ENCODE measurements at places on chromosomes 11 and 22.

DNA sequence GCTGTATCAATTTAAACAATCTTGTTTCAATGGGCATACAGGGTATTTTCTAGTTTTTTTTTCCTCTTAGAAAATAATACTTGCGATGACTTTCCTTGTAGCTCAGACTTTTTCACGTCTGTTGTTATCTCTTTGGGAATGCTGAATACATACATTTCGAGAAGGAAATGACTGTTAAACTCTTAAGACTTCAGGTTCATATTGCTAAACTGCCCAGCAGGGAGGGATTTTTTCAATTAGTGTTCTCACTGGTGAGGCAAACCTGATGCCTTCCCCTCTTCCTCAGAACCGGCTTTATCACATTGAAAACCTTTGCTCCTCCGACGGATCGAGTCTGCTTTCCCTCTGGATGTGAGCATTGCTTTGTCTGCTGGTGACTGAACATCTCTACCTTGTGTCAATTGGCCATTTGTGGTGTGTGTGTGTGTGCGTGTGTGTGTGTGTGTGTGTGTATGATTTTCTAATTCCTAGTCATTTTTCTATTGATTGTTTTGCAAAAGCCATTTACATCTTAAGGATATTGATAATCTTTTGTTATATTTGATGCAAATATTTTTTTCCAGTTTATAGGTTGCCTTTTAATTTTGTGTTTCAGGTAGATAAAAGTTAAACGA, 6.6 kb downstream of the NEAT1 start:
- DNase-seq = no peak

DNA sequence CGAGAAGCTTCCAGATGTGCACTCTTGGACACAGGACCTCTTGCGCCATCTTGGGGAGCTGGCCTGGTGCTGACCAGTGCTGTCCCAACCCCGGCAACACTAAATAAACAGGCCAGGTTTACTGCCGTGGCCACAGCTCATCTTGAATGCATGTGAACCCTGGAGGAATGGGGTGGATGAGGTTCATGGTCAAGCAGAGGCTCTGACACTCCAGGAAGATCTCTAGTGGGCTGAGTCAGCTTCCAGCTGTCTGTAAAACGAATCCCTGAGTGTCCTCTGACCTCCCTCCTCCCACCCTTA, 51.8 kb downstream of the ALX4 start:
- peak; percentile 39 for DNase-seq

DNA sequence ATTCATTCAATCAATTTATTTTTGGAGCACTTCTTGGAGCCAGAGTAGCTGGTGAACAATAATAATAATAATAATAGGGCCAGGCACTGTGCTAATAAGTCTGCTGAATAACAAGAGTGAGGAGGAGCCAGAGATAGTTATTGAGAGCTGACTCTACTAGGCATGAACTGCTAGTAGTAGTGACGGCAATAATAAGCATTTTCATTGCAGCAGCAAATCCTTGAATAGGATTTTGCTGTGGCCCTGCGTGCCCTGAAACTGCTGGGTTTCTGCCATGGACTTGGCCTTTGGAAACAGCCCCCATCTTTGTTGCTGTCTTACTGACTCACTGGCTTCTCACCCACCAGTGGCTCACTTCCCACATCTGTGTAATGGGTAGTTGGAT, 545.9 kb downstream of the MIAT start:
- DNase-seq = no peak

GRCh38 chr11:2426826-2427521, 17.3 kb downstream of the TRPM5 start:
- no peak for DNase-seq

DNA sequence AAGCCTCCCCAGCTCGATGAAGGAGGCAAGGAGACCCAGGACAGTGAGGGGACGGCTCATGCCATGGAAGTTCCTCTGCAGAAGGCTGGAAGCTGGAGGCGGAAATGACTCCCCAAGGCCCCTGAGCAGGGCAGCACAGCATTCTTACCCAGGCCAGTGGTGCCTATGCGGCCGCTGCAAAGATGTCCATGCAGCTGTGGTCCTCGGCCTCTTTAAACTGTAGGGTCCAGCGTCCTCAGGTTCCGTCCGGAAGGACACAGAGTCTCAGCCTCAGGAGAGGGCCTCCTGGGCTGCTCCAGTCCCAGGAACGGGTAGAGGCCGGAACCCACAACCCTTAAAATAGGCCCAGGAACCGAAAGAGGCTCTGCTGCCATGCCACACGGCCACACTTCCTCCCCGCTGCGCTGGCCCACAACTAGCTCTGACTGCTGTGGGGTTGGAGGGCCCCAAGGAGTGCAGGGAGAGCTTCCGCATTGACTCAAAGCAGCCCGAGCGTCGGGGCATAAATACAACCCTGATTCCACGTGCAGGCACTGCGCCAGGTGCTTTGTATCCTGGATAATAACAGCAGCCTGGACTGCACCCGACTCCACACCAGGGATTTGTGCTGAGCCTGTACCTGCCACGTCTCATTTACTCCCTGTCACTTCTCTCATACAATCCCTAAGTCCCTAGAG, 5.5 kb downstream of the KIAA0930 start:
- DNase-seq = no peak

DNA sequence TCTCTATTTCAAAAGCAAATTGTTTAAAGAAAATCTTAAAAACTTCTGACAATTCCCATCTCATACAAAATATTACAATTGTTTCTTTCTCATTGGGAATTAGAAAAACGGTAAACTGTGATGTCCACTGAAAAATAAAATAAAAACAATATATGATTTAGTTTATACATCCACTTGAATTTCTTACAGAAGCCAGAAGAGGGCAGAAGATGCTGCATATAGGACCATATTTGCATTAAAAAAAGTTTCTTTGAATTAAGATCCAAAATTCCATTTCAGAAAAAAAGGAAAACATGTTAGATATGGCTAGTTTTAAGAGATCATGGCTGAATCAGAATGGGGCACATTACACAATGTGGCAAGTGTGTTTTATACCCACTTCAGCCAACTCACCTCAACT, 39.3 kb upstream of the LRRC4C start:
- peak; percentile 1 for DNase-seq

DNA sequence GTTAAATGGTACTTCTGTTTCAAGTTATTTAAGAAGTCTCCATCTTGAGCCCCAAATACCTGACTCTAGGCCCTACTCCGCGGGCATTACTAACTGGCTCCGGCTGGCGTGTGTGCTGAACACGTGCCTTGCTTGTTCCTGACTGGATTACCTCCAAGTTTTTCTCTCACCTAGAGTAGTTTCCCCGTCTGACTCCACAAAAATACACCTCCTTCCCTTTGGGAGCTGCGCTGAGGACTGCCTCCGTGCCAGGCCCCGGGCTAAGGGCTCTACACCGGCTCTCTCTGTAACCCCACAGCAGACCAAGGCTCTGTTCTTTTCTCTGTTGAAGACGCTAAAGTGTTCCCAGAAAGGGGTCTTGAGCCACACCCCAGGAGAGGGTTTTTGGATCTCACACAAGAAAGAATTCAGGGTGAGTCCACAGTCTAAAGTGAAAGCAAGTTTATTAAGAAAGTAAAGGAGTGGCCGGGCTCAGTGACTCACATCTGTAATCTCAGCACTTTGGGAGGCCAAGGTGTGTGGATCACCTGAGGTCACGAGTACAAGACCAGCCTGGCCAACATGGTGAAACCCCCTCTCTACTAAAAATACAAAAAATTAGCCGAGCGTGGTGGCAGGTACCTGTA, 61.8 kb downstream of the ANO1 start:
- DNase-seq = no peak

GRCh38 chr11:72812604-72812966, 1.6 kb upstream of the ATG16L2 start:
- no peak for DNase-seq

DNA sequence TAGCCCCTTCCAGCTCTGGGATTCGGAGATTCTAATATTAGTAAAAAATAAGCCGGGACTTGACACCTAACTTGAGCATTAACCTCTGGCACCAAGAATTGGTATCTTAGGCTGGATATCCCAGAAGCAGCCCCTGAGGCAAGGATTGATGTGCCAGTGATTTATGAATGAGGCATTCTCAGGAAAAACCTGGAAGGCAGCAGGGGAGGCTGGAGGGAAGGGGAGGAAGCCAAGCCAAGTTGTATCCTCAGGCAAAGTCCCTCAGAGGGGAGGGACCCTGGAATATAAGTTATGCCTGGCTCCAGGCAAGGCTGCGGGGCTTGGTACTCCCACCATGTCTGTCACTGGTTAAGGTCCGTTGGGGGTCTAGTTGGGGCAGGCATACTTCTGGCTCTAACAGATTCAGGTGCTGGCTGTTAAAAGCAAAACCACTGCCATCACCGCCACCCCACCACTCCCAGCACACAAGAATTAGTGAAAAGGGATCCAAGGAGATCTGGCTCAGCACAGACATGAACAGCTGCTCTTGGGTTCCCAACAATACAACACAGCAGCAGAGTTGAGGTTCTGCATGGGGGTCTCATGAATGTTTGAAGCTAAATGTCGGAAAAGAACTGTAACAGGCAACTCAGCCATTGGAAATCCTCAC, 29.8 kb downstream of the LMO2 start:
- DNase-seq = no peak

GRCh38 chr22:36065462-36065774, 36.8 kb upstream of the RBFOX2 start:
- no peak for DNase-seq

DNA sequence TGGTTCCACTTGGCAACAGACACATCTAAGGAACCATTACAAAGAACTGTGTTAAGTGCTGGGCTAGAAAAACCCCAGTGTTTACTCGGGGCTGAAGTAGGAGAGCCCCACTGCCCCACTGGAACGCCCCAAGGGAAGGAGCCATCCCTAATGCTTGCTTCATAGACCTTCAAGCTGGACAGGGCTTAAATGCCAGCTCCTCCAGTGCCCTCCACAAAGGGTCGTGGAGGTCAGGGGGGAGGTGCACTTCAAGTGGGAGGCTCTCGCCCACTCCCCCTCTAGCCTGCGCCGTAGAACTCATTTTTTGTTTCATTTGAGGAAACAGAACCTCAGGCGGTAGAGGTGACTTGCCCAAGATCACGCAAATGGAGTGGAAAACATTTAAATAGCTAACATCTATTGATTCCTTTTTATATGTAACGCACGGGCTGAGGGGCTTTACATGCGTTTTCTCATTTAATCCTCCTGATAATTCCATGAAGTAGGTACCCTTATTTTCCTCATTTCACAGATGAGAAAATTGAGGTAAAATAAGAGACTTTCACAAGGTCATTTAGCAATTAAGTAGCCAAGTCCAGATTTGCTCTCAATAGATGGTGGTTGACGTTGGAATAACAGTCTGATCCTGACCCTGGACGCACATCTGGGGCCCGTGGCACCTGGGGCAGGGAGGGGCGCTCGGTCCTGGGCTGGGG, 545 bp upstream of the ZDHHC13 start:
- DNase-seq = no peak

DNA sequence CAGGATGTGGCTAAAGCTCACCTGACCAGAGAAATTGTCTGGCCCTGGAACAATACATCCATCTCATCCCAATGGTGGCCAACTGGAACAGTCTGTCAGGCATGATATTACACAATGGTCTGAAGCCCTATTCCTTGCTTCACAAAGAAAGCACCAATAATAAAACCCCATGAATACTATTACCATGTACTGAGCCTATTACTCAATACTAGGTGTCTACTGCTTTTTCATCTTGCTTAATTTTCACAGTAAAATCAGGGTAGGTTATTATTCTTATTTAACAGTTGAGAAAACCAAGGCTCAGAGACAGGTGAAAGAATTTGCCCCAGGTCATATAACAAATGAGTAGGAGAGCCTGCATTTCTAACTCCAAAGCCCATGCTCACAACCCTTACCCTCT, 68.9 kb upstream of the CAPRIN1 start:
- no peak for DNase-seq

DNA sequence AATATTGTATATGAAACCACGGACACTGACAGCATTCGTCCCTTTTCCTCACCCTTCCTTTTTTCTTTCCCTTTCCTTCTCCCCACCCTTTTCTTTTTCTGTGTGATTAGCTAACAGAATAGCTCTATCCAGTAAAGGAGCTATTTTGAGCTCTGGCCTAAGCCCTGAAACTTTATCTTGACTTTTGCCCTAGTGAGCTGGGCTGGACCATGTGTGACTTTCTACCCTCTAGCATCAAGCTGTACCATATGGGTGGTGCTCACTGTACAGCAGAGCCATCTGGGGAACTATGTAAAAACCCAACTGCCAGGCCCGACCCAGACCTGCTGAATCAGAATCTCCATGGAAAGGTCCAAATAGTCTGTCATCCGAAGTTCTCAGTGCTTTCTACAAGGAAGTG, 21.9 kb upstream of the PANX1 start:
- DNase-seq = no peak

- no peak for DNase-seq
These were observed 2.1 kb downstream of the ADM start for GRCh38 chr11:10307022-10307399.

DNA sequence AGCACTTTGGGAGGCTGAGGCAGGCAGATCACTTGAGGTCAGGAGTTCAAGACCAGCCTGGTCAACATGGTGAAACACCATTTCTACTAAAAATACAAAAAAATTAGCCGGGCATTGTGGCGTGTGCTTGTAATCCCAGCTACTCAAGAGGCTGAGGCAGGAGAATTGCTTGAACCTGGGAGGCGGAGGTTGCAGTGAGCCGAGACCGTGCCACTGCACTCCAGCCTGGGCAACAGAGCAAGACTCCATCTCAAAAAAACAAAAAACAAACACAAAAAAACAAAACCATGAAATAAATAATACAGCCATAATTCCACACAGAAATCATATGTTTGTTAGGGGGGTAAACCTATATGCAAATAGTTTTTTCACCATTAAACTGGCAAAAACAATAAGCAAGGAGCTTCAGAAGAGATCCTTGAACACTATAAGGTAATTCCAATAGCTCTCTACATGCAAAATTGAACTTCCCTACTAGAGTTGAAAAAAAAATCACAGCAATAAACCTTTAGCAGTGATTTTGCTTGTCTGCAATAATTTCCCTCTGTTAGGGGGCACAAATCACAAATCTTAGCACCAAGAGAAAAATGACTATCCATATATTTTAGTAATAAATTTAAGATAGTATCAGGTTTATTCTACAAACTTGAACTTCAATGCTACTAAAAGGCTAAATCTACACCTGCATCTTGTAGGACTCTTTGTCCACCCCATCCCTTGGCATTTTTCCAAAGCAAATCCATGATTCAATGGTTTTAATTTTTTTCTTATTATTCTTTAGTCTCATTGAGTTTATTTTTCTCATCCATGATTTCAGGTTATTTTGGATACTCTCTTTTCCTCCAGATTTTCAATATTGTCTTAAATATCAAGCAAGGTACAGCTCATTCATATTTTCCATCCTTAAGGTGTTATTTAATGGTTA, 3.9 kb downstream of the CSTF3 start:
- no peak for DNase-seq

Data from foreskin fibroblast (primary cell).